ENCODE measurements at places on chromosomes 16 and 17.

DNA sequence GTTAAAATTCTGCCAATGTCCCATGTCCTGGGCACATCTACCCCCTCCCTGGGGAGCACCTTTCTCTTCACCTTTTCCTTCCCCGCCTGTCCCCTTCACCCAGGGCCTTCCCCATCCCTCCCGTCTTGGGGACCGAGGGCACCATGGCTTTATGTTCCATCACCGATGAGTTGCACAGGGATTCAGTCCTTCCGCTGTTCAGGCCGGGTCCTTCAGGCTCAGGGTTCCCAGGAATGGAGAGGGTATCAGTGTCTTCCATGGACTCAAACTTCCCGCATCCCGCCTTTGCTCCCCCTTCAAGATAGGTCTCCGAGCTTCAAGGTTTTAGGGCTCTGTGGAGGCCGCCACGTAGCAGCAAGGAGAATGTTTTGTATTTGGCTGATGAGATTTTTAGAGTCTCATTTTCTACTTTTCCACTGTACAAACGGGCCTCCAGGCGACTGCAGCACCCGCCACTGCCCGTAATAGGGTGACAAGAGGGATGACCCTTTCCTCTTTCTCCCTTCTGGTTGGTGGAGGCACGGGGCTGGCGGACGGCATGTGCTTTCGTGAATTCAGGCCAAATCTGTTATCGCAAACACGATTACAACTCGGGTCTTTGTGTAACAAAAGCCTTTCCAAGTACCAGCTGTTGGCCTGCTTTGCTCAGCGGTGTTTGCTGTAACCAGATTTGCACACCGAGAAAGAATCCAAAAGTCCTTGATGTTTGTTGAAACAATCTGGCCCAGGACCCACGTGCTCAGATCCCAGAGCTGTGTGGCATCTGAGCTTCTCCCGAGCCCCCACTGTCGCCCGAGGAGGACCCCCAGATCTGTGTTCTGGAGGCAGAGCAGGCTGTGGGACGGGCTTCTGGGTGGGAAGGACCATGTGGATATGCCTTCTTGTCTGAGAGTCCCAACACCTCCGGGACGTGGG is 236.3 kb downstream of the SEC14L1 start:
- DNase-seq = no peak

GRCh38 chr17:34174496-34174895 is 80.6 kb upstream of the CCL2 start:
- no peak for DNase-seq

DNA sequence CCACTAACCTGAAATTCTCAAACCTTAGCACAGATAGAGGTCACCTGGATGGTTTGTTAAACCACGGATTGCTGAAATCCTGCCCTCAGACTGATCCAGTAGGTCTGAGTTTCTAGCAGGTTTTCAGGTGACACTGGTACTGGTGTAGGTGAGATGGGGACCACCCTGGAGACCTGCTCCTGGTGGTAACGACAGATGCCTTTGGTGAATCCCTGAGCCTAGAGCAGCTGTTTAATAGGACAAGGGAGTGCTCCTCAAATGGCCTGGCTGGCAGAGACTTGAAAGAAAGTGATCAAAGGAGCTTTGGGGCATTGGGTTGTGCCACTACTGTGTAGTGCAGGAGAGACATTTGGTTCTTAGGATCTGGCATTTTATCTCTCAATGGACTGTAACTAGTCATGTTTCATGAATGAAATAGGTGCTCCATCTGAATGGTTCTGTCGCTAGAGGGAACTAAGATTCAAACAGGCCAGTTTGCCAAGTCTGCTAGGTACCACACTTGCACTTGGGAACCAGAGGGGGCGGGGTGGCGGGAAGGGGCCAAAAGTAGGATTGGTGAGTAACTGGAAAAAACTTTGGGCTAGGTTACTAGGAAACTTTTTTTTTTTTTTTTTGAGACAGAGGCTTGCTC is 2.9 kb upstream of the IFI35 start:
- no peak for DNase-seq

GRCh38 chr16:24288516-24288915 is 32.4 kb downstream of the CACNG3 start:
- DNase-seq = no peak

GRCh38 chr16:31063843-31064611 is 10.0 kb downstream of the ZNF668 start:
- DNase-seq = no peak

GRCh38 chr17:51029568-51030463 is 90.9 kb downstream of the SPAG9 start:
- DNase-seq = no peak

DNA sequence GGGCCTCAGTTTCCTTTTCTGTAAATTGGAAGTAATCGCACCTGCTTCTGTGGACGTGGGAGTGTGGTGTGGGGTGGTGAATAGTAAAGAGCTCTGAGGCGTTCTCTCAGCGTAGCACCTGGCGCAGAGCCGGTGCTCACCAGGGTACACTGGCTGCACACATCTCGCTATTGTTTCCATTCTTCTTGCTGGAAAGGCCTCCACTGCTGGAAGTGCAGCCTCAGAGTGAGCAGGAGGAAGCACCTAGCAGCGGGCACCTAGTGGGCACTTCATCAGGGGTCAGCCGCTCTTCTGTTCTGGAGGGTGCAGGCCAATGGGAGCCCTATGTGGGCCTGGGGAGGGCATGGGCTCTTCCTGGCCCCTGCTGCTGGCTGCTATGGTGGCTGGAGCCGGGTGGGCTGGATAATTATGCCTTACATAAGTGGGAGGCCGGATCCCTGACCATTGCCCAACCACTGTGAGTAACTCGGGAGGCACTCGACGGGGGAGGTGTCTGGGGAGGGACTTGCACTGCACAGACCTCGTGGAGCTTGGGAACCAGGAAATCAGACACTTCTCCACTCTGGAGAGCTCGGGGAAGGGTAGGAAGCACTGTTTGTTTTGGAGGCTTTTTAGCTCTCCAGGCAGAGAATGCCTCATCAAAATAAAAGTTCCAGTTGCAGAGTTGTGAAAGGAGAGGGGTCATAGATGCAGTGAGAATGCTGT is 1.7 kb downstream of the MAP2K3 start:
- no peak for DNase-seq

GRCh38 chr16:86844695-86845094 is 266.3 kb downstream of the FOXL1 start:
- no peak for DNase-seq

- no peak for DNase-seq
Measured at GRCh38 chr16:79325226-79325945, 275.2 kb downstream of the MAF start.

- no peak for DNase-seq
Measured at GRCh38 chr17:72268431-72268830, 147.6 kb downstream of the SOX9 start.

GRCh38 chr17:27654654-27655524 is 23.9 kb downstream of the LGALS9 start:
- DNase-seq = peak; percentile 59

DNA sequence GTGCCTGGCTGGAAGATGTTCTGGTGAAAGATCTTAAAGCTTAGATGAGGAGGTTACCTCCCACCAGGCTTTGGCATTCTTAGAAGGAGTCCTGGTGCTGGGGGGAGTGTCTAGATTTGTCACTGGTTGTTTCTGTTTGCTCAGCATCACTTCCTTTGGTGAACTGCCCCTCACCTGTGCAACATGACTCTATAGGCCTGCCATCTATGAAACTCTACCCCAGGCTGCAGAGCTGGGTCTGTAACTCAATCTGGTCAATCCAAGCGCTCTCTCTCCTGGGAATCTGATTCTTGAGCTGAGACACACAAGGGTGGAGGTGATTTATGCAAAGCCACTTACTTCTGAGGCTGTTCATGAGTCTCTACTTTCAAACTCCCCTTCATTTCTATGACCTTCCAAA is 399.4 kb downstream of the NPIPA7 start:
- no peak for DNase-seq

GRCh38 chr16:52539191-52539590 is 7.8 kb downstream of the TOX3 start:
- DNase-seq = no peak

DNA sequence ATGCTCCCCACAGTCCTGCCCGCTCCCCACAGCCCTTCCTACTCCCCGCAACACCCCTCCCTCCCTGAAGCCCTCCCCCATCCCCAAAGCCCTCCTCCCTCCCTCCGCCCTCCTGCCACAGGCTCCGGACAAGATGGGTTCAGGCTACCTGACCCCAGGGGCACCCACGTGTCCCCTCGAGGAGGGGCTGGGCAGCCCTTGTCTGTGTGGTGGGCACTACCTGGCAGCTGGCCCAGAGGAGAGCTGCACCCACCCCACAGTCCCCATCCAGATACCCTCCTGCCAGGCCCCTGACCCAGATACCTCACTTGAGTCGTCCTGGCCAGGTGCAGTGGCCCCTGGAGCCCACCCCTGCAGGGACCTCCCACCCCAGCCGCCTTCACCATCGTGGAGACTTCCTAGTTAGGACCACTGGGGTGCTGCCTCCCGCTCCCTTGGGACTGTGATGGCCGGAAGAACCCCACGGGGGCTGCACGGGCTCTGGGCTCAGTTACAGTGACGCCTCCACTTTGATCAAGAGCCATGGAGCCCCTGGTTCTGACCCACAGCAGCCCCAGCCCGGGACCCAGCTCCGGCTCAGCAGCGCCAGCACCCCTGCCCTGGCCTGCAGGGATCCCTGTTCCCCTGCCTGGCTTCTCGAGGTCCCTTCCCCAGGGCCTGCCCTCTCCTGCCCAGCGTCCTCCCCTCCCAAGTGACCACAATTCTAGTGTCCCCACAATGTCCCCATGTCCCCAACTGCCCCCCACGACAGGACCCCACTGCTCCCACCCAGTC is 806 bp downstream of the PERCC1 start:
- no peak for DNase-seq

- DNase-seq = no peak
Measured at GRCh38 chr17:81130385-81131361, 34.6 kb upstream of the PVALEF start.

DNA sequence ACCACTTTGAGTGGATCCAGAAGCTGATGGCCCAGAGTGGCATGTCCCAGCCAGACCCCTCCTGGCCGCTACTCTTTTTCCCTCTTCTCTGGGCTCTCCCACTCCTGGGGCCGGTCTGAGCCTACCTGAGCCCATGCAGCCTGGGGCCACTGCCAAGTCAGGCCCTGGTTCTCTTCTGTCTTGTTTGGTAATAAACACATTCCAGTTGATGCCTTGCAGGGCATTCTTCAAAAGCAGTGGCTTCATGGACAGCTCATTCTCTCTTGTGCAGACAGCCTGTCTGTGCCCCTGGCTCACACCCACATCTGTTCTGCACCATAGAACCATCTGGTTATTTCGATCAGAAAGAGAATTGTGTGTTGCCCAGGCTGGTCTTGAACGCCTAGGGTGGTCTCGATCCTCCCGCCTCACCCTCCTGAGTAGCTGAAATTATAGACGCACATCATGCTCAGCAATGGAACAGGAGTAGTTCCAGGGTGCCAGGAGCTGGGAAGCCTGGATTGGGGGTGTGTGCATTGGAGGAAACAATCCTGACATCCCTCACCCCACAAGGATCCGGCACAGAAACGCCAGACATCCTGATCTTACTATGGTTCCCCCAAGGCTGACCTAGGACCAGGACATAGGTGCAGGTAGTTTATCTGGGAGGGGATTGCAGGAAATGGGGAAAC is 4.6 kb downstream of the PRSS21 start:
- DNase-seq = no peak

DNA sequence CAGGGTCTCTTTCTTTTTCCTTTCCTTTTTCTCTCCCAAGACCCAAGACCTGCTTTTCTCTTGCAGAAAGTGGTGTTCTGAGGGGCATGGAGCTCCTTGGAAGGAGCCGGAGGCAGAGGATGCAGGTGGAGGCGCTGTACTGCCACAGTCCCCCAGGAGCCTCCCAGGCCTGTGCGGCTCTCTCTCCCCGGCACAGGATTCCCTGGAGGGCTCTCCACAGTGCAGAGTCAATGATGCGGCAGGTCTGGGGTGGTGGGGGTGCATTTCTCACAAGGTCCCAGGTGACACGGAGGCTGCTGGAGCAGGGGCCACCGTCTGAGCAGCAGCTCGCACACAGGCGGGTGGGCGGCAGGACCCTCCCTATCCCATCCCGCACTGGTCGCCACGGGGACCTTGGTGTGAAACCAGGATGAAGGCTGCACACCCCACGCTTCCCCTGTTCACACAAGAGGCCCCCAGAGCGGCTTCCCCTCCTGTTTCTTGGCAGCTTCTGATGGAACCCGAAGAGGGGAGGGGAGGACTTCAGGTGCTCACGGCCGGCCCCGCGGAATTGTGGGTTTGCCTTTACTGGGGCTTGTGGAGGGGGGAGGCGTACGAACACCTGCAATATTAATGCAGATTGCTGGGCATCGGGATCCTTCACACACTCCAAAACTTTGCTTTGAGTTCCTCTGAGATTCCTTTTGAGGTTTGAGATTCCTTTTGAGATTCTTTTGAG is 186.9 kb downstream of the ENGASE start:
- no peak for DNase-seq

- no peak for DNase-seq
Measured at GRCh38 chr17:49646391-49647255, 31.3 kb downstream of the SPOP start.

GRCh38 chr17:6508519-6509030 is 47.8 kb downstream of the PITPNM3 start:
- DNase-seq = no peak

GRCh38 chr17:7839190-7839875 is 5.3 kb downstream of the KDM6B start:
- no peak for DNase-seq

- DNase-seq = no peak
Measured at GRCh38 chr17:47831934-47832327, 461 bp downstream of the LRRC46 start.

DNA sequence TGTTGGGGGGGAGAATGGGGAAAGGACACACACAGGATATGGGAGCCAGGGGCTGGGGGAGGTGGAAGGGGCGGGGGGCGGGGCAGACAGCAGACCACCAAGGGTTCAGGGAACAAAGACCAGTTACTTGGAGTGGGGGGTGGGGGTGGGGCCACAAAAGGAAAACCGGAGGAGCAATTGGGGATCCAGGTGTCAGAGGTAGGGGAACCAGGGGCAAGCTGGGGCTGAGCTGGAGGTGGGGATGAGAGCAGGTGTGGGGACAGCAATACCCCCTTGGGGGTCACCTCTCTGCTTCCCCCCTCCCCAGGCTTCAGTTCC is 1.4 kb upstream of the ORAI3 start:
- no peak for DNase-seq

GRCh38 chr17:68197997-68198930 is 49.6 kb upstream of the AMZ2 start:
- no peak for DNase-seq

DNA sequence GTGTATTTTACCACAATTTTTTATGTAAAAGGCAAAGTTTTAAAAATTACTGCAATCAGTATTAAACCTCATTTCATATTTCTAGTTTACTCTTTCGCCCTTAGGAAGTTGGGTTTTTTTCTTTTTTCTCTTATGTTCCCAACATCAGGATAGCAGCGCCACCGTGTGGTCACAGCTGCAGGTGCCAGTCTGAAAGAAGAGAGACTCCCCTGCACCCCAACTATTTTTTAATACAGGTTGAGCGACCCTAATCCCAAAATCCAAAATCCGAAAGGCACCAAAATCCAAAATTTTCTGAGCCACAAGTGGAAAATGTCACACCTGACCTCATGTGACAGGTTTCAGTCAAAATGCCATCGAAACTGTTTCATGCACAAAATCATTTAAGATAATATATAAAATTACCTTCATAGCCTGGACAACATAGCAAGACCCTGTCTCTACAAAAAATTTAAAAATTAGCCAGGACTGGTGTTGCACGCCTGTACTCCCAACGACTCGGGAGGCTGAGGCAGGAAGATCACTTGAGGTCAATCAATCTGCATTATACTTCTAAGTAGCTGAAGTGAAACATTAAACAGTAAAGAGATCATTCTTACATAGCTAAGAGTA is 21.8 kb upstream of the ASGR2 start:
- DNase-seq = peak; percentile 71

- DNase-seq = no peak
Measured at GRCh38 chr17:83201206-83202001, 122.0 kb downstream of the METRNL start.

All from stimulated activated CD4-positive, alpha-beta T cell treated with anti-CD3 and anti-CD28 coated beads, Interleukin-1b, Interleukin-23, amount 100 ng/mL, for 1 hour (primary cell).